Kidney (tissue), 22 donors: ENCODE measurements at places on chromosomes 11 and 22. TPM values are rescaled to one million over a fixed set of nuclear protein-coding genes. Genes with fewer than 3 reads are reported as not detected.
A peak's percentile ranks its signal among the peaks of the same experiment; 100 is the strongest.

DNA sequence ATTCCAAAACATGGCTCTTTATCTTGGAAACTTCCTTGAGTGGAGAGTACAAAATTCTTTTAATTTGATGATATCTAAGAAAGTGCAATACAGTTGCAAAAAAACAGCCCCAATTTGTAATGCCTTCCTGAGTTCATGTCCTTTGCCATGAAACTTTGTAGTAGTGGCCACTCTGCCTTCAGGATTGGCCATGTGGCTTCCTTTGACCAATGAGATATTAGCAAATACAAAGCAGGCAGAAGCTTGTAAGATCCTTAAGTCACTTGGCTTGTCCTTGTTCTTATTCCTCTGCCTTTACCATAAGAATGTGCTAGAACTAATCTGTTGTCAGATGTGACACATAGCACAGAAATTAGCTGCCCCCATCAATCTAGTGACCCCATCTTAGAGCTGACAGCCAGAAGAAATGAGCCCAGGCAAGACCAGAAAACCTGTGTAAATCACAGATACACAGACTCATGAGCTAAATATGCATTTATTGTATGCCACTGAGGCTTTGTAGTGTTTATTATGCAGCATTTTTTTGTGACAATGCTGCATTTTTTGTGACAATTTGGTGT, 29.8 kb upstream of the BLID start:
- no peak for DNase-seq
- H3K36me3 ChIP-seq, result no peaks in the 10 kb centered on the region
- no peaks in the 10 kb centered on the region for H3K27me3 ChIP-seq
- no peaks in the 10 kb centered on the region for H3K4me1 ChIP-seq
- H3K4me3 ChIP-seq, result no peak overlapping the region

- DNase-seq, result no peak
- peak overlapping the region; percentile 87 for H3K27ac ChIP-seq
- H3K27me3 ChIP-seq, result no peaks in the 10 kb centered on the region
Measured at GRCh38 chr11:14520747-14521151, 563 bp upstream of the PSMA1 start.

- no peaks in the 10 kb centered on the region for H3K4me1 ChIP-seq
- H3K27me3 ChIP-seq, result no peaks in the 10 kb centered on the region
- no peak overlapping the region for H3K4me3 ChIP-seq
Measured at GRCh38 chr11:87628026-87628580, 547.1 kb downstream of the RAB38 start.

DNA sequence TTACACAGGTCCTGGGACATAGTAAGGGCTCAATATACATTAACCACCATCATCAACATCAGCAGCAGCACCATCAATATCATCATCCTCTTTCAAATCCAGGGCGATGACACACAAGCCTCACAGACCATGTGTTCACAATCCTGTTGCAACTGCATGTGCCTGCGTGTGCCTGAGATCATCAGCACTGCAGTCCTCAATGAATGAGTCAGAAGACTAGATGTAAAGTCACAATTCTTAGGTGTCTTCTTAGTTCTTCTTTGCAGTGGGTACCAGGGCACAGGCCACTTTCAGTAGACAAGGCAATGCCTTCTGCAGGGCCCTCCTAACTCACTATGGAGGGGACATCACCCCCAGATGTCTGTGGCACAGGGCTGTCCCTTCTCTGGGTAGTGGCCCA, 111.1 kb downstream of the MYO18B start:
- no peaks in the 10 kb centered on the region for H3K36me3 ChIP-seq
- no peaks in the 10 kb centered on the region for H3K27me3 ChIP-seq
- H3K4me3 ChIP-seq, result no peak overlapping the region
- H3K4me1 ChIP-seq, result no peaks in the 10 kb centered on the region

DNA sequence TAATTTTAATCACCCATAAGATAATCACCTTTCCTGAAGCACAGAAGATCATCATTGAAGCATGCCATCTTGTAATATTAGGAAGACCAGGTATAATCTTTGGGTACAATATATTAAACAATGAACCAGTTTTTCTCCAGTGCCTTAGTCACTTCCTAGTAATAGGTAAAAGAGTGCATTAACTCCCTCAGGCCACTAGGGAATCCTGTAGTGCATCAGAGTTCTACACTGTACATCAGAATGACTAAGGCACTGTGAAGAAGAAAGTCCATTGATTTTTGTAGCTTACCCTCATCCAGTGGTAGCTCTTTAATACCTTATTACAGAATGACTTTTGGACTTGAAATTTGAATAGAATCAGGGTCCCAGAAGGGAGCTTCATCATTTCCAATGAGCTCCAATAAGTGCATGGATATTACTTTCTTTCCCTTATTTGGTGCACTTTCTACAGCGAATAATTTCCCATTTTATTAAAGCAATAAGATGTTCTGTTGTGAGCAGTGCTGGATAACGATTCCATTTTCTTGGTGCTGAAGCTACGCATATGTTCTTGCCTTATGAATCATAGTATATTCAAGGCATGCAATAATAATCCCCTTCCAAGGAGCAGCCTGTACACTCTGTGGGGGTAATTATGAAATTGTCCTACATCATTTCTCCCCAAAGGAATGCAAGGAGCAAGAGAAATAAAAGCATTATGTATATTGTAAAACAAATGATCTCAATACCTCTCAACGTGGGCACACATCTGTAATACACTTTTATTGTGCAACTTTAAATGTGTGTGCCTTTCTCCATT, 4.7 kb downstream of the C11orf87 start:
- peaks cover 7% of the 10 kb centered on the region for H3K27me3 ChIP-seq
- H3K27ac ChIP-seq, result no peak overlapping the region
- DNase-seq, result no peak
- no peaks in the 10 kb centered on the region for H3K36me3 ChIP-seq
- no peaks in the 10 kb centered on the region for H3K4me1 ChIP-seq
- H3K4me3 ChIP-seq, result no peak overlapping the region

DNA sequence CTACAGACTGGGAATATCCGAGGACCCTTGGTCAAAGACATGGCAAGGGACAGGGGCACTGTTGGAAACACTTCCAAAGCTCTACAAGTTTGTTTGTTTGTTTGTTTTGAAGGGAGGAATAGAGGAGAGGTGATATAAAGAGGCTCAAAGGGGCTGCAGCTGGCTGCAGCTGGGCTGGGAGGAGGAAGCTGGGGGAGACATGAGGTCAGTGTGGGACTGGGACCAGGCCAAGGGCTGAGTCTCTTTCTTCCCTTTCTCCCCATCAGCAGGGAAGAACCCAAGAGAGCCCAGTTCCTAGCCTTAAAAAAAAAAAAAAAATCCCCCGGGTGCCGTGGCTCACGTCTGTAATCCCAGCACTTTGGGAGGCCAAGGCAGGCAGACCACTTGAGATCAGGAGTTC, 5.0 kb downstream of the RHOG start:
- H3K27ac ChIP-seq, result no peak overlapping the region
- no peak for DNase-seq
- H3K4me3 ChIP-seq, result no peak overlapping the region
- H3K4me1 ChIP-seq, result peaks cover 9% of the 10 kb centered on the region
- no peaks in the 10 kb centered on the region for H3K36me3 ChIP-seq
- H3K27me3 ChIP-seq, result no peaks in the 10 kb centered on the region

DNA sequence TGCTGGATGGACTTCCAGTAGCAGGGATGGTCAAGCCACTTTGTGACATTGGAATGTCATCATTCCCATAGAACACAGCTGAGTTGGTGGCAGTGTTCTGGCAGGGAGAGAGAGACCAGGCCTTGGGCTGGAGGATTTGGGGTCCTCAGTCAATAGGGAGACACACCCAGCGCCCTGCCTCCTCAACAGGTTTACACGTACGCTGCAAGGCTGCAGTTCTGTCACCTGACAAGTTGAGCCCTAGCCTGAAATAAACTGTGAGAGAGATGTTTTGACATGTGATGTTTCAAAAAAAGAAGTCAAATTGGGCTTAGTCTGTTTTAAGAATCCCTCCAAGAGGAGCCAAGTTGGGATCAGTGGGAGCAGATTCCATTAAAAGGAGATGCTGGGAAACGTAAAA, 42.9 kb upstream of the CRYBB3 start:
- H3K27ac ChIP-seq, result no peak overlapping the region
- no peak for DNase-seq
- peaks cover 4% of the 10 kb centered on the region for H3K4me1 ChIP-seq
- no peaks in the 10 kb centered on the region for H3K27me3 ChIP-seq

- peaks cover 29% of the 10 kb centered on the region for H3K36me3 ChIP-seq
- peak overlapping the region; percentile 79 for H3K4me3 ChIP-seq
- peak overlapping the region; percentile 98 for H3K27ac ChIP-seq
- H3K27me3 ChIP-seq, result no peaks in the 10 kb centered on the region
- peak; percentile 81 for DNase-seq
Measured at GRCh38 chr11:62830904-62831519, 839 bp downstream of the STX5 start.

DNA sequence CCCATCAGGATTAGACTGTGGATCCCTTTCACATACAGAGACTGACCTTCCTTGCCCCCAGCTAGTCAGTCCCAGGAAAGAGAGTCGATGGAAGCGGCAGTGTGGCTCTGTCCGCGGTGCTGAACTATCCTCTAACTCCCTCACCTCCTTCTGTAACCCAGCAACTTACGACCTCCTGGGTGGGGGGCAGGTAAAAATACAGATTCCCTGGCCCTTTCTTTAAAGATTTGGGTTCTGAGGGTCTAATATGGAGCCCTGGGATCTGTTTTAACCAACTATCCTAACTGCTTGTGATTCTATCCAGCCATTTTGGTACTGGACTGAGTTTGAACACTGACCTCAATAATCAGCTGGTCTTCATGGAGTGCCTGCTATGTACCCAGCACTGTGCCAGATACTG, 23.2 kb downstream of the MFNG start:
- H3K27ac ChIP-seq, result no peak overlapping the region
- no peak overlapping the region for H3K4me3 ChIP-seq
- no peaks in the 10 kb centered on the region for H3K36me3 ChIP-seq

GRCh38 chr11:125111001-125111342, 454 bp downstream of the TMEM218 start:
- H3K27ac ChIP-seq, result peak overlapping the region; percentile 74
- H3K36me3 ChIP-seq, result no peaks in the 10 kb centered on the region
- peaks cover 6% of the 10 kb centered on the region for H3K4me1 ChIP-seq

- no peak for DNase-seq
- no peak overlapping the region for H3K27ac ChIP-seq
- no peak overlapping the region for H3K4me3 ChIP-seq
- H3K36me3 ChIP-seq, result no peaks in the 10 kb centered on the region
- no peaks in the 10 kb centered on the region for H3K4me1 ChIP-seq
Measured at GRCh38 chr11:134283461-134284230, 7.5 kb downstream of the GLB1L3 start.

DNA sequence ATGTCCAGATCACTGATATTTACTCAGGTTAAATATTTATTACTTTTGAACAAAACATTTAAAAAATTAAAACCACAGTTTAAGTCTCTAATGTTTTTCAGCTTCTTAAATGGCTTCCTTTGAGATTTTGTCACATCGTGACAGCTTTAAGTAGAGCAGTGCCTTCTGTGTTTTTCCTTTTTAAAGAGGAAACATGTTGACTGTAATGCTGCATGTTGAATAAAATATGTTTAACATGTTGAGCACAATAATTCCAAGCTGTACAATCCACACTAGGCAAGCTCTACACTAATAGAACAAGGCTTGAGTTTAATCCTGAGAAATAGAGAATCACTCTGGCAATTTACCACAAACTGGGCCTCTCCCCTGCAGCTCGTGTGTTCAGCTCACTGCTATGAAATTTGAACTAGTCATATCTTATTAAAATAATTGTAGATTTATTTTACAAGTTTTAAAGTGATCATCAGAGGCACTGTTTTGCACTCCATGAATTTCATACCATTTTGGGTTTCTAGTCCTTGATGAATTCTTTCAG, 368.3 kb downstream of the SOX6 start:
- no peak for DNase-seq
- H3K27ac ChIP-seq, result no peak overlapping the region
- H3K36me3 ChIP-seq, result peaks cover 7% of the 10 kb centered on the region
- H3K4me3 ChIP-seq, result no peak overlapping the region
- H3K27me3 ChIP-seq, result no peaks in the 10 kb centered on the region

- H3K4me1 ChIP-seq, result peaks cover 30% of the 10 kb centered on the region
- peak; percentile 96 for DNase-seq
- H3K36me3 ChIP-seq, result no peaks in the 10 kb centered on the region
- H3K27me3 ChIP-seq, result no peaks in the 10 kb centered on the region
- H3K4me3 ChIP-seq, result peak within 1 kb of the TSS; percentile 78
Measured at GRCh38 chr11:120210626-120211521, at the start of gene OAF. Gene OAF (plus strand): TSS chr11:120211032. CDS start chr11:120211280, 248 bp downstream.

Gene ADAMTS15
- 6.2 TPM for total RNA-seq

Gene ANO5
- total RNA-seq, result 4.2 TPM

Gene SPON1
- 77.9 TPM for total RNA-seq

Gene KRTAP5-3
- total RNA-seq, result not detected

Gene VSTM5
- 0.41 TPM for total RNA-seq

Gene POU2AF2
- total RNA-seq, result not detected

Gene SMTNL1
- not detected for total RNA-seq

Gene MUC6
- 3.0 TPM for total RNA-seq
